ENCODE measurements at places on chromosomes 1 and 21.
A peak's percentile ranks its signal among the peaks of the same experiment; 100 is the strongest.

GRCh38 chr1:230359992-230360668 lies 66.0 kb downstream of the PGBD5 start:
- DNase-seq = no peak

DNA sequence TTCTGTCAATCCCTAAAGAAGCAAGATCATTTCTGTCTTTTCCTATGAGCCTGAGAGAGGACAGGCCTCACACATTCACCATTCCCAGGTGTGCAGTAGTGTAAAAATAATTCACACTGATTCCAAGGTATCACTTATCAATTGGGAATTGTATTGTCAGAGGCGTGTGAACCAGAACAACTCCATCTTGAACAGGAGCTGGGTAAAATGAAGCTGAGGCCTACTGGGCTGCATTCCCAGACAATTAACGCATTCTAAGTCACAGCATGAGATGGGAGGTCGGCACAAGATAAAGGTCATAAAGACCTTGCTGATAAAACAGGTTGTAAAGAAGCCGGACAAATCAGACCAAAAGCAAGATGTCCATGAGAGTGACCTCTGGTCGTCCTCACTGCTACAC lies 239.2 kb downstream of the SMYD3 start:
- DNase-seq = no peak

GRCh38 chr21:35905096-35905962 lies 155.0 kb downstream of the SETD4 start:
- DNase-seq = no peak

DNA sequence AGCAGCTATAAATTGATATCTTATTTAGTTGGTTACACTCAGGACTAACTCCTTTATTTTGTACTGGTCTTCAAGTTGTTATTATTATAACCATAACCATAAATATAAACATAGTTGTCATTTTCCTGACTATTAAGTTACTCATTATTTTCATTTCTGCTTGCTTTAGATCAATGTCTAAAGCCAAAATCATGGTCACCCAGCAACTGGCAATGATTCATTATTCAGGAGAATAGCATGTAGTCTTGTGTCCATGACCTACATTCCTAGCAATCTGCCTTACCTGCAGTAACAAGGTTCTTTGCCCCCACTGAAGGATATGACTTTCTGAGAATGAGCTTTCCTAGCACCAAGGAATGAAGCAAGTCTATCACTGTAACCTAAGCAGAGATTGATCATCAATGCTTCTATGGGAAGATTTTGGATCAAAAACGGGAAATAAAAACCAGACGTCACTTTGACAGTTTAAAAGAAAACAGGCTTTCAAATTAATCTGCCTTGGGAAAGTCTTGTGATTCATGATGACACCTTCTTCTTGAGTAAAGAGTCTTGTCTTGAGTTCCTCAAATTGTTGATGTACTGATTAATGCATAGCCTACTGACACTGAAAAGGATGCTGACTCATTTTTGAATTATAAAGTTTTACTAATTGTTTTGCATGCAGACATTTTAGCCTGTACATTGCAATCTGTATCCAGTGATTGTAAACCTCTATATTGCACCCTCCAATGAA lies 203.3 kb upstream of the IVNS1ABP start:
- no peak for DNase-seq

DNA sequence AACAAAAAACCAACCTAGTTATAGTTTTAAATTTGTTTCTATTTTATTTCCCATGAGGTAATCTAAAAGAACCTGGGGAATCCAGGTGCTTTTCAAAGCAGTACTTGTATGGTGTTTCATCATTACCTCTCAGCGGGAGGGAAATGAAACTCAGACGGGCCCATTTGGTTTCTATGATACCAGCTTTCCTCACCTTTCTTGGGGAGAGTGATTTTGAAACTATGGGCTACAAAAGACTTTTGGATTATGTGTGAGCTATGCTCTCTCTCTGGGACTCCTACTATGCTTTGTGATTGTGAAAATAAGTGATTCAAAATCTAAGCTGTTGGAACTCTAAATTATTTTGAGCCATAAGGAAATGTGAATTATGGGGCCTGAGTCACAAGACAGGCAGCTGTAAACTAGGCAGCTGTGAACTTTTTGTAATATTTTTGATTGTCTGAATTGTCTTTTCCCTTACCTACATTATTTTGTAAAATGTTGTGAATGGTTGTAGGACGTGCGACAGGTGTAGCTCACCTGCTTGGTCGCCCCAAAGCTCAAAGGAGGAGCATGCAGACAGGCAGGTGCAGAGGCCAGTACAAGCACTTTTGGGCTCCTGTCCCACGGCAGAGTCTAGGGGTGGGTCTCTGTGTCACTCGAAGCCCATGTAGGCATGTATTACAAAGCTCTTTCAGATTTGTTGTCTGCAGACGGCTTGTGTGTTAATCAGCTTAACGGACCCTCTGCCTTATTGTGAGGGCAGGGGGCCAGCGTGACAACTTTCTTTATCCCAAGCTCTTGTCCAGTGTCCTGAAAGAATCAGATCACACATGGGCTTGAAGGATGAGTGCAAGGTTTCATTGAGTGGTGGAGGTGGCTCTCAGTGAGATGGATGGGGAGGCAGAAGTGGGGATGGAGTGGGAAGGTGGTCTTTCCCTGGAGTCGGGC lies 64.8 kb upstream of the BACH1 start:
- DNase-seq = no peak

GRCh38 chr1:44423591-44424537 lies 18.8 kb downstream of the RNF220 start:
- DNase-seq = no peak

DNA sequence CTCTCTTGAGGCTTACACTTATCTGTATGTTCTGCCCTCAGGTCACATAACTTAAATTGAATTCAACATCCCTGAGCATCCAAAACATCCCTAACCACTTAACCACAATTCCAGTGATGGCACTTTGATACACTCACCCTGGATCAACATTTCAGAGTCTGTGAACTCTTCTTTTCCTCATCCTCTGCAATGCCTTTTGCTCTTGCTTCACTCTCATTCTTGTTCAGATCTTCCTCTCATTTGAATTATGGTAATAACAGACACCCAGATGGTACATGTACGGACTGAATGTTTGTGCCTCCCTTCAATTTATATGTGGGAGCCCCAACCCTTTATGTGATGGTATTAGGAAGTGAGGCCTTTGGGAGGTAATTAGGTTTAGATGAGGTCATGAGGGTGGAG lies 33.4 kb downstream of the PTGER3 start:
- DNase-seq = no peak

DNA sequence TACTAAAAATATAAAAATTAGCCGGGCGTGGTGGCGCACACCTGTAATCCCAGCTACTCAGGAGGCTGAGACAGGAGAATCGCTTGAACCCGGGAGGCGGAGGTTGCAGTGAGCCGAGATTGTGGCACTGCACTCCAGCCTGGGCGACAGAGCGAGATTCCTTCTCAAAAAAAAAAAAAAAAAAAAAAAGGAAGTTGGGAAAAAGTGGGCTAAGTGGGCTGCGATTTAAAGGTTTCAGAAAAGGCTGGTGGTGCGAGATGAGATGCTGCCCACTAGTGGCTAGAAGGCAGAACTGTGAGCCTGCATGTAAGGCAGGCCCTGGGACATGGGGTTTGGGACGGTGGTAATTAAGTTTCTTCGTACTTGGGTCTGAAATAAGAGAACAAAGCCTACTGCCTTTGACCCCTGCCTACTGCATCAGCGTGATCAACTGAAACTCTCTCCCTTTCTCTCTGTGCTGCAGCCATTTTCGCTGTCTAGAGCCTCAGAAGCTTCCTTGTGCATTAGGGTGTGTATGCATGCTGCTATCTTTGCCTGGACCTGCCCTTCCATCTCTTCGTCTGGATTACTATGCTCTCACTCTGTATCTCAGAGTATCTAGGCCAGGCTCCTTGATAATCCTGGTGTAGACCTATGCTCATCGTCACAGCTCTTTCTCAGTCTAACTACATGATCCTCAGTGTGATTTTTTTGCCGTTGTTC lies 12.4 kb downstream of the FMOD start:
- DNase-seq = peak; percentile 42

DNA sequence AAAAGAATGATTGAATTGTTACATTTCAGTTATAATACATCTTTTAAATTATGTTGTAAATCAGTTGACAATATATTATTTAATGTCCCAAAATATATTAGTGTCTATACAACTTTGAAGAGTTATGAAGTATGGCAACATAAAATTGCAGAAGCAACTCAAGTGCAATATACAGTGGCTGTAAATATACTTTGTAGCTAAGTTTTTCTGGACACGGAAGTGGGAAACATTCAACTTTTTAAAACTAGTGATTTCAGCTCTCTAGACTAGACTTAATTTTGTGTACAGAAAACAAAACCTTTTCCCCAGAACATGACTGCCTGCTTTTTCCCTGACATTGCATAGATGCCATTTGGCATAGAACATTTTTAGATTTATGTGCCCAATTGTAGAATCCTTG lies 29.5 kb upstream of the ABCG1 start:
- no peak for DNase-seq

- no peak for DNase-seq
These were observed 30.4 kb downstream of the TMEM63A start for GRCh38 chr1:225851805-225852204.

DNA sequence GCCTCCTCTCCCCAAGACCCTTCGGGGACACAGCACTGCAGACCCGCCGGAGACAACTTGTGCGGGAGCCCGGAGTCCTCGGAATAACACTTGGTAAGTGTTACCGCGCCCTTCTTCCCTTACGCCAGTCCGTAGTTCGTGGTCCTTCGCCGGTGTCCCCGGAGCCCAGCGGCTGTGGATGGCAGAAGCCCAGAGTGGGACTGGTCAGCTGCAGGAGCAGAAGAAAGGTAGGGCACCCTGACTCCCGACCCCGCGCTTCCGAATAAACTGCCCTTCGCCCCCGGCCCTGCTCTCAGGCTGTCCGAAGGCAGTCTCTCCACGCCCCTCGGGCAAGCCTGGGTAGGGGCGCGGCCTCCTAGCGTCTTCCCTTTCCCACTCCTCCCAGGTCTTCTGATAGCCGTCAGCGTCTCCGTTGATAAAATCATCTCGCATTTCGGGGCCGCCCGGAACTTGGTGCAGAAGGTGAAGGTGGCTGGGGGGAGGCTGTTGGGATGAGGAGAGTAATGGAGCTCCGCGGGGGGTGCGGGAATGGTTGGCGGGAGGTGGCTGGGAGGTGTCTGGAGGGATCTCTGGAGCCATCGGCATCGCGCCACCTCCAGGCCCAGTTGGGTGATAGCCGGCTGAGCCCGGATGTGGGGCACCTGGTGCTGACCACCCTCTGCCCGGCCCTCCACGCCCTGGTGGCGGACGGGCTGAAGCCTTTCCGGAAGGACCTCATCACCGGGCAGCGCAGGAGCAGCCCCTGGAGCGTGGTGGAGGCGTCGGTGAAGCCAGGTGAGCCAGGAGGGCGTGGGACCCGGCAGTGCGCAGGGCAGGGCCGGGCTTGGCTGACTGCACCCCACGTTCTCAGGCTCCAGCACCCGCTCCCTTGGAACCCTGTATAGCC lies 4.3 kb downstream of the RUSC1 start:
- DNase-seq = no peak

DNA sequence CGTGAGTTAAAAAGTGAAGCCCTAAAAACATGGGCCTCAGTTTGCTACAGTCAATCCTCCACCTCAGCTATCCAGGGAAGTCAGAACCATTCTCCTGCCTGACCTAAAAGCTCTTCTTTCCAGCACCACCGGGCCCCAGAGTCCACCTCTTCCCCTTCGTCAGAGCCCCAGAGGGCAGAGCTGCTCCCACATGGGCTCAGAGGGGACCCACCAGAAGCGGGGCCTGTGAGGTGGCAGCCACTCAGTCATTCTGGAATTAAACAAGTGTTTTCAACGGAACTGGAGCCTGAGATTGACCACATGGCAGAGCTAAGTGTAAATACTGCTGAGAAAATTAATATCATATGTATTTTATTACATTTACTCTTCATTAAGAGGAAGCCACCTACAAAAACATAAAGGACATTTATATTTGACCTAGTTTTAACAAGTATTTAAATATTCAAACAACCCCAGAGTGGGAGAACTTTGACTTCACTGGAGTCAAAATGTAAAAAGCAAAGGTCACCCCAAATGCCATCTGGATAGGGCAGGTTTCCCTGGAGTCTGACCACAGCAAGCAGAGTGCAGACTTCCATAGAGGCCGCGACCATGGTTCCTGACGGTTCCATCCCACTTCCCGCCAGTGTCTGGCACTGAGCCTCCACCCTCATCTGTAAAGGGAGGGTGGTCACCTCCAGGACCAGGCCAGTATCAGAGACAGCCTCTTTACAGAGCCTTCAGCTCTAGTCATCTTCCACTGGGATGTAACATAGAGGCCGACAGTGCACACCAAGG lies 1.8 kb downstream of the SUMO3 start:
- DNase-seq = no peak

- DNase-seq = no peak
These were observed 13.4 kb upstream of the UAP1 start for GRCh38 chr1:162548170-162548569.

DNA sequence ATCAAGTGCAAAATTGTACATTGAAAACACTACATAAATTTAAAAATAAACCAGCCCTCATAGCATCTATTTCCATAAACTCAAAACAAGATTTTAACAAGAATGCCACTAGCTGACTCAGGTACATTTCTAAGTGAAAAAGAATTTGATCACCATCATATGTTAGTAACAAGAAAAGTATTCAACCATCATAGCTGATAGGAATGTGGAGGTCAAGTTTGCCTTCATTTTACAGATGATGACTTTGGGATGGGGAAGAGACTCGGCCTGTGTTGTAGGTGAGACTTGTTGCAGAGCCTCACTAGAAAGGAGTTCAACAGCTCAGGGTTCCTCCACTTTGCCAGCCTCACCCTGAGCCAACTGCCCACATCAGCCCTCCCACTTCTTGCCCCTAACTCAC lies 318.8 kb upstream of the FAM78B start:
- DNase-seq = no peak

GRCh38 chr1:113854234-113854633 lies 17.3 kb downstream of the PTPN22 start:
- no peak for DNase-seq

DNA sequence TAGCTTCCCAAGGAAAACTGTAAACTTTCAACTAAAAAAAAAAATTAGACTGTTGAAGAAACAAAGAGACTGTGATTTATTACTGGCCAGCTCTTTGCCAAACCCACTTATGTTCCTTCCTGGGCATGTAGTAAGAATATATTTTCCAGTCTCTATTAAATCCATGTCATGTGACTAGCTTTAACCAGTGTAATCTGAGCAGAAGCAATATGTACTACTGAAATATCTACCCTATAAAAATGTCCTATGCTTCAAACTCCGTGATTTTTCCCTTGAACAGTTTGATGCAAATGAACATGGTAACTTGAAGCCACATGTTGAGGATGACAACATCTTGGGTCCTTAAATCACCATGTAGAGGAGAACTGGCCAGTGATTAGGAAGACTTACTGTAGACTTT lies 144.5 kb downstream of the NTMT2 start:
- no peak for DNase-seq

GRCh38 chr1:76418531-76418930 lies 344.0 kb downstream of the ST6GALNAC3 start:
- DNase-seq = no peak

Measured in activated T-helper 9 cell treated with anti-CD3 and anti-CD28 coated beads, Interleukin-2, amount 50 U/mL, for 16 hours (primary cell).